ENCODE measurements at places on chromosomes 7 and 10.

DNA sequence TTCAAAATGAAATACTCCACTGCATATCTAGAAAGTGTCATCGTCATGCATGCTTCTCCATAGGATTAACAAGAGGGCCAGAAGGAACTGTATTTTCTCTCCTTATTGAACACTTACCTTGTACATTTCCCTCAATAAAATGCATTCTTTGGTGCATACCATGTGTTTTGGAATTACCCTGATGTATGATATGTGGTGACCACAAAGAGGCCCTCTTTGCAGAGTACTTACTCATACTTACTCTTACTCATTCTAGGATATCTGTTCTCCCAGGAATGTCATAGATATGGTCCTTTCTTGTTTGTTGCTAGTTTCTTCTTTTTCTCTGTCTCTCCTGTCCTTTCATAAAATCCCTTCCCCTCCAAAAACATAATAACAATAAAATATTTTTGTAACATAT lies 1087.1 kb upstream of the POT1 start:
- no peak for DNase-seq

GRCh38 chr7:77827999-77828398 lies 29.4 kb downstream of the PHTF2 start:
- DNase-seq, result no peak

GRCh38 chr10:71496927-71497762 lies 100.4 kb downstream of the CDH23 start:
- DNase-seq, result no peak

DNA sequence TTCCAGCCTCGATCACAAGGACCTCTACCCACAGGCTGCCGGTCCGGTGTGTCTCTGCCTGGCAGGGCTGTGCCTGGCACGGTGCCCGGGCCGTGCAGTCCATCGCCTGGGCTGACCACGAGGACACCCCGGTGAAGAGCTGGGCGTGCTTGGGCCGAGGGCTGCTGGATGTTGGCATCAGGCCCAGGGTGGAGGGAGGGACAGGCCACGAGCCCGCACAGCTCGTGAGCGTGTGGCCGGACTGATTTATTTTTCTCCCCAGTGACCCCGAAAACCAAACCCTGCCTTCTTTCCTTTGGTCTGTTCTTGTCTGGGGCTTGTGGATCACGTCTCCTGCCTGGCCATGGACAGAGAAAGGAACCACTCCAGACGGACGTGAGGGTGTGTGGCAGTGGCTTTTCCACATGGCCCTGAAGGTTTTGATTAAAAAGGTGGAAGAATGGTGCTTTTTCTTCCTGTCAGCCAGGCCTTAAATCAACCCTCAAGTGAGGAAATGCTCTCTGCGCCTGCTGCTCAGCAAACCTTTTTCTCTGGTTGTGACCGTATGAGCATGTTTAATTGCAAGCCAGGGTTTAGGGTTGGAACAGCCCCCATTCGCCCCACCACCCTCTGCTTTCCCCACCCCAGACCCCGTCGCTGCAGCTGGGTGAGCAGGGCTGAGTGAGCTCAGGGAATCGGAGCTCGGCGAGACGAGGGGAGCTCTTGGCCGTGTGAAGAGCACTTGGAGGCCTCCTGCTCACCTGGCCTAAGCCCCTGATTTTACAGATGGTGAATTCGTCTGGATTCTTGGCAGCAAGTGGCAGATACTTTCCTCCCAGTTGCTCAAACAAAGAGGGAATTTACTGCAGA lies 130.1 kb downstream of the RGS10 start:
- no peak for DNase-seq

- DNase-seq, result no peak
Observed at GRCh38 chr10:109062371-109062770, 860.9 kb downstream of the XPNPEP1 start.
